T-cell (primary cell): ENCODE measurements at places on chromosomes 12 and 14.

DNA sequence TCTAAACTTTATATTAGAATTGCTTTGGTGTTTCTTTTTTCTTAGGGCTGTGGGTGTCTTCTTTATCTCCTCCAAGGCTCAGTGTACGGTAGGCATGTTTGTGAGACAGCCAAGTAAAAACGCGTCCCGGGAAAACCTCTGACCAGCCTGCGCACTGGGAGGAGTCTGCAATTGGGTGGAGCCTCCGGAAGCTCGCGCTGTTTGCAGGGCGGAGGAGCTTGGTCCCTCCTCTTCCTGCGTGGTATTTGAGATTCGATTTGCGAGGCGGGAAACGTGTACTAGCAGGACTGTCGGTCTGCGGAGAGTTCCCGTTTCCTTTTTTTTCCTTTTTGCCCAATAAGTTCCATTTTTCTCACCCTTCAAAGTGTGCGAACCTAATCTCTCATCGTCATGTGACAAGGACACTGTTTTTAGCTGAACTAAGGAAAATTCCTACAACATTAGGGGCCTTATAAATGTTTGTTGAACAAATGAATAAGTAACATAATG, 182.1 kb upstream of the OTX2 start:
- DNase-seq = no peak

DNA sequence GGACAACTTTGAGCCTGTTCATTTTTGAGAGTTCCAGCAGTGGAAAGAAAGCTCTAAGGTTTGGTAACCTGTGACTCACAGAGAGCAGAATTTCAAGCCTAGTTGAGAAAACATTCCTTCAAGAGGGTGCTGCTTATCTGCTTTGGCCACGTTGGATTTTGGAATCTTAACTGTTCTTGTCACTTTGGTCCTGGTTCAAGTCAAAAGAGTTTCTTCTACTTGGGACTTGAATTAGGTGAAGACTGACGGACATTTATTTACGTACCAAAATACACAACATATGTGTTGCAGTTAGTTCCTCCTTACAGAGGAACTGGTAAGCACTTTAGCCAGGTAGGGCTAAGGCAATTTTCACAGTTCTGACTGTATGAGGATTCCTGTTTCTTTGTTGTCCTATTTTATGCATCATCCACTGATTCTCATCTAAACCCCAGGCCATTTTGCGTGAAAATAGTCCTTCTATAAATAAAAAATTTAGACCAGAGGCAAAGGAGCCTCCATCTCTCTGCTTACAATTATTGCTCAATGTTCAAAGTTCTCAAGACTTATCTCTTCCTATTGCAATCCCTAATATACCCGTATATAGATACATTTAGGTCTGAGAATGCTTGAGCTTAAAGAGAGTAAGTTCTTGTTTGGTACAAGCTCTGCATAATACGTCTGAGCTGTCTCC, 580.9 kb downstream of the DIO2 start:
- no peak for DNase-seq

DNA sequence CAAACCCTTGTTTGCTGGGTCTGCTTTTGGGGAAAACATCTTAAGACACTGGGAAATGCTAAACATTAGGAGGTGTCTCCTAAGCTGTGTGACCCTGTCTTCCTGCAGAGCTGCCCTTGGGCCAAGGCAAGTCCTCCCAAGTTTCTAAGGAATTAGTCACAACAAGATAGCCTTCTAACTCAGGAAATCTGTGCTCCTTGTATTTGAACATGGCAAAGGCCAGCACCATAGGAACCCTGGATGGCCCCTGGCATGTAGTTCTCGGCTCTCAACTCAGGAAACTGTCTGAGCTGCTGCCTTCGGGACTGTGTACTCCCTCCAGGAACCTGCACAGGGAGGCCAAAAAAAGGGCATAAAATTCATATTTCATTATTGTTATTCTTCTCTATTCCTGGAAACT, 37.6 kb upstream of the LTBP2 start:
- no peak for DNase-seq

GRCh38 chr12:119457271-119457670, 122.7 kb downstream of the CCDC60 start:
- no peak for DNase-seq

GRCh38 chr12:109247831-109248654, 61.0 kb downstream of the FOXN4 start:
- no peak for DNase-seq

DNA sequence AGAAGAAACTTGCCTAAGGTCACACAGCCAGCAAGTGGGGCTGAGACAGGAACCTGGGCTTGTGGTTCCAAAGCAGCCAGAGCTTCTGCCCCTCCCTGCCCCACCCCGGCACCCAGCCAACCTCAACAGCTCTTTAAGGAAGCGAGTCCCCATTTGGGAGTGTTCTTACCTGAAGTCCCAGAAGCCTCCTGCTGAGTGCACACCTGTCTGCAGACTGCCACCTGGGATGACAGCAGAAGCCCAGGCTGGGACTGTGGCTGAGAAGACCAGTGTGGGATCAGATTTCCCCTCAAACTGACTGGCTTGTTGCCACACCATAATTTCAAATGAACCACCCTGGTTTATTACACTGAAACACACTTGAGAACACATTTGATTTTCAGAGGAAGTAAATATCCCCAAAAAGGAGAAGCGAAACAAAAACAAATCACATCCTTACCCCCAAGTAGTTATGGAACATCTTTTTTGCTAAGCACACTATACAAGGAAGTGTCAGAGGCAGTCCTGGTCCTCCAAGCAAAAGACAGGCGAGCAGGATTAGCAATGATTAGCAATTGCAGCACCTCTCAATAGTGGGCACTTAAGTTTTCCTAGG, 6.3 kb upstream of the RIN3 start:
- DNase-seq = no peak

- no peak for DNase-seq
Observed at GRCh38 chr14:81235096-81235495, 14.3 kb upstream of the GTF2A1 start.

DNA sequence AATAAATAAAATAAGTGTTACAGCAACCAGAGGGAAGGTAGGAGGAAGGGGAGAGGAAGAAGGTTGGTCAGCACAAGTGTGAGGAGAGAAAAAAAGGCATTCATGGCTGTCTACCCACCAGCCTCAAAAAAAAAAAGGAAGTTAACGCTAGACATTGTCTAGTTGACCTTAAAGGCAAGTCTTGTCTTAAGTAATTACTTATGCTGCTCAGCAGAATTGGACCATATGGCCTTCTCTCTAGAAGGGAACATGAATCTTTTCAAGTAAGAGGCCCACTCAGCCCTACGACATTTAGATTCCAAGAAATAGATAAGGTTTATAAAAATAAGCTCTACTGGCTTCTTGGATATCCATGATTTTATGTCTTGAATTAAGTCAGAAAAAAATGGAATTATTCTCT, 172.7 kb downstream of the ETNK1 start:
- no peak for DNase-seq

GRCh38 chr12:116293687-116294453, 16.4 kb upstream of the MED13L start:
- DNase-seq = no peak

GRCh38 chr12:83092606-83093005, 405.9 kb downstream of the TMTC2 start:
- DNase-seq = no peak

- DNase-seq = no peak
Observed at GRCh38 chr14:103855734-103856095, 8.3 kb upstream of the PPP1R13B start.

- no peak for DNase-seq
Observed at GRCh38 chr12:45548426-45548825, 181.1 kb upstream of the ARID2 start.

GRCh38 chr14:65096323-65097089, 5.8 kb downstream of the MAX start:
- no peak for DNase-seq

DNA sequence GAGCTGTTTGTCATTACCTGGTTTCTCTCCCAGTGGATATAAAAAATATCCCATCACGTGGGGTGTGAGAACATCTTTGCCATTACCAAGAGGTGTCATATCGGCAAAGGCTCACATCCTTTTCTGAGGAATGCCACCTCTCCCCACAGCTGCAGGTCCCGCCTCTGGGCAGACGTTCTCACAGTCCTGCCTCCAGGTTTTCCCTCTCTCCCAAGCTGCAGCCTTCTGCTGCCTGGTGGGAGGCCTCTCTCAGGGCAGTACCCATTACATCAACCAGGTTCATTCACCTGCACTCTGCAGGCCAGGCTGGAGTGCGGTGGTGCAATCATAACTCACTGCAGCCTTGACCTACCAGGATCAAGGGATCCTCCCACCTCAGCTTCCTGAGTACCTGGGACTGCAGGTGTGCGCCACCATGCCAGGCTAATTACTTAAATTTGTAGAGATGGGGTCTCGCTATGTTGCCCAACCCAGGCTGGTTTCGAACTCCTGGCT, 15.0 kb upstream of the TMEM119 start:
- DNase-seq = no peak

DNA sequence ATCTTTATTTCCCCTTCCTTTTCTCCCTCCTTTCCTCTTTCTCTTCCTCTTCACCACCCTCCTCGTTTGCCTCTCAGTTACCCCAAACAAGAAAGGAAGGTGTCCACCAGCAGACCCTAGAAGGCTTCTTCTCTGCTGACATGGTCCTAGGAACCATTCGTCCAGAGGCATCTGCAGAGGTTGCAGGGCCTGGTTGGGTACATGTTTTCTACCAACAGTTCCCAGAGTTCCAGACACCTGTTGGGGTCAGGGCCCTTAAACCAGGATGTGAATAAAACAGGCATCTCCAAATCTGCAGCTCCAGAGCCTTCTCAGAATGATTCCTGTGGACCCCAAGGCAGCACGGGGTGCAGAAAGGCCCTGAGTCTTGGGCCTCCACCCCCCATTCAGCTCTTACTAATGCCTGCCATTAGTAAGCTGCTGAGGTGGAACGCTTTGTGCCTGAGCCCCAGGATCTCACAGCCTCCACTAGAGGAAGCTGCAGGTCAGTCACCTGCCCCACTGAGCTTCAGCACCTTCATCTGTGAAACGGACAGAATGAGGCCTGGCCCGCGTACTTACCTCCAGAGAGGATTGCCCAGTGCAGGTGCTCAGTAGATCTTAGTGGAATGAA, 130.4 kb downstream of the DICER1 start:
- no peak for DNase-seq

DNA sequence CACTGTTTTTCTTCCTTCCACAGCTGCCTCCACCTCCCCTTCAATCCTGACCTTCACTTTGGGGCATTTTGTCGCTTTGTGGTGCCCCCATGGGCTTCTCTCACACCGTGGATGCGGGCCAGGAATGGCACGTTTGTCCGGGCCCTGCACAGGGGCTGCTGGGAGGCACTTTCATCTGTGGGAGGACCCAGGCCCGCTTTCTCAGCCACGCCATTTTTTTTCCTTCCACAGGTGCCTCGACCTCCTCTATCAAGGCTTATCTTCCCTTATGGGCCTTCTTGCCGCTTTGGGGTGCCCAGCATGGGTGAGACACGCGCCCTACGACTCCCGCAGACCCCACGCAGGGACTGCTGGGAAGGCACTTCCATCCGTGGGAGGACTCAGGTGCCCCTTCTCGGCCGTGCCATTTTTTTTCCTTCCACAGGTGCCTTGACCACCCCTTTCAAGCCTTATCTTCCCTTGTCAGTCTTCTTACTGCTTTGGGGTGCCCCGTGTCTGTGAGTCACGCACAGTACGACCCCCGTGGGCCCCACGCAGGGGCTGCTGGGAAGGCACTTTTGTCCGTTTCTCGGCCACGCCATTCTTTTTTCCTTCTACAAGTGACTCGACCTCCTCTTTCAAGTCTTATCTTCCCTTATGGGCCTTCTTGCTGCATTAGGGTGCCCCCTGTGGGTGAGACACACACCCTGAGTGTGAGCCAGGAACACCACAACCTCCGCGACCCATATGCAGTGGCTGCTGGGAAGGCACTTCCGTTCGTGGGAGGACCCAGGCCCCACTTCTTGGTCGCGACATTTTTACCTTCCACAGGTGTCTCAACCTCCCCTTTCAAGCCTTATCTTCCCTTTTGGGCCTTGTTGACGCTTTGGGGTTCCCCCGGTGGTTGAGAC, 270.7 kb downstream of the ALG10 start:
- no peak for DNase-seq

GRCh38 chr12:11822081-11822834, 172.8 kb downstream of the ETV6 start:
- DNase-seq = peak; percentile 47

- no peak for DNase-seq
Observed at GRCh38 chr12:26120561-26121274, 4.1 kb downstream of the BHLHE41 start.

- DNase-seq = no peak
Observed at GRCh38 chr14:54140551-54140950, 183.9 kb upstream of the BMP4 start.

- DNase-seq = no peak
Observed at GRCh38 chr12:53589915-53590314, 36.3 kb downstream of the ATF7 start.

GRCh38 chr12:47763481-47764346, 5.0 kb upstream of the RAPGEF3 start:
- no peak for DNase-seq

DNA sequence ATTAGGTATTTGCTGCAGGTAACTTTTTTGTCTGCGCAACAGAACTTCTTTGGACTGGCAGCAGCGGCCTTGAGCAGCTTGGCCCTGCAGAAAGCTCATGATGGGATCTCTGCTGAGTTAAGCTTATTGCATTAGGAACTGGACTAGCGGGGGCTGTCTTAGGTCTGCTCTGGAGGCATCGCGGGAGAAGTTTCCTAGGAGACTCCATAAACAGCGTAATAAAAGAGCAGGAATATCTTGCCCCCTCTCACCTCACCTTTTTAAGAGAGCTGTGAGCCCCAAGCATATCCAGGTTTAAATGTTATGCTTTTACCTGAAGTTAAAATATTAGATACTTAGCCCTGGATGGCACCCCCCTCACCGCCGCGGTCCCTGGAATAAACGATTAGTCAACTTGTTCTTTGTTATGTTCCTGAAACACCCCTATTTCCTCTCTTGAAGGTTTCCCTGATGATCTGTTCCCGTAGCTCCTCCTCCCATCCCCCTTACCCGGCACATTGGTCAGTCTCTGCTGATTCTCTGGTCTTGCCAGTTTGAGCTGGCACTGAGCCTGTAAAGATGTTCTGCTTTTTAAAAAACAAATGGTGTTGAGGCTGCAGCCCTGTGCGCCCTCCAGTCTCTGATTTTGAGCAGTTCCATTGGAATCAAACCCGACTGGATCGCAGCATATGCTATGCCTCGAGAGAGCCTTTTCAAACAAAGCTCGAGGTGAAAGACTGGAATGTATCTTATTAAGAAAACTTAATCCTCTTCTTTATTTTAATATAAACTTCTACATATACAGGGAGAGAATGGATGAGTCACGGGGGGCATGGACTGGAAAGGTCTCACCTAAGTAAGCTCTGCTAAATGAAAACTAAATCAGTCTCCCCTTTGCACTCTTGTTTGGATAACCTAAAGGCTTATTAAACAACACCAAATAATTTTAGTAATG, 1.9 kb downstream of the MLXIP start:
- DNase-seq = no peak

DNA sequence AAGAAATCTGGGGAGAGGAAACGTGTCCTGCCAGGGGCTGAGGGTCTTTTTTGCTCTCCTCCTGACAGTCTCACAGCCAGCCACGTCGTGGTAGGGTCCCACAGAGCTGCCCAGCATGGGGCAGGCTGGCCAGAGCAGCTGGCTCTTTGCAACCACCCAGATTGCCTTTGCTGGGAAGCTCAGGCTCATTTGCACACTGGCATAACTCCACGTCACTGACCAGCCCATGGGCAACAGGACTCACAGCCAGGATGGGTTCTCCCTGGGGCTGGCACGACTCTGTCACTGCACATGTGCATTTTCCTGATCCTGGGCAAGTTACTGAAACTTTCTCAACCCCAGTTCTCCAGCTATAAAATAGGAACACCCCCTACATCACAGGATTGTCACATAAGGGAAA, 242.2 kb downstream of the DPF3 start:
- DNase-seq = no peak
